ENCODE measurements at places on chromosomes 6 and 20. TPM values are rescaled to one million over a fixed set of nuclear protein-coding genes. Genes with fewer than 3 reads are reported as not detected.
A peak's percentile ranks its signal among the peaks of the same experiment; 100 is the strongest.

GRCh38 chr6:24270011-24270410 lies 87.8 kb downstream of the DCDC2 start:
- H3K4me1 ChIP-seq, result no peaks in the 10 kb centered on the region
- no peaks in the 10 kb centered on the region for H3K27me3 ChIP-seq
- no peak overlapping the region for H3K4me3 ChIP-seq
- DNase-seq, result no peak
- H3K27ac ChIP-seq, result no peak overlapping the region

GRCh38 chr6:129599467-129599866 lies 110.5 kb downstream of the ARHGAP18 start:
- H3K4me3 ChIP-seq, result no peak overlapping the region
- no peak overlapping the region for H3K27ac ChIP-seq
- no peaks in the 10 kb centered on the region for H3K4me1 ChIP-seq
- H3K27me3 ChIP-seq, result no peaks in the 10 kb centered on the region
- DNase-seq, result no peak
- no peaks in the 10 kb centered on the region for H3K36me3 ChIP-seq

GRCh38 chr20:57034001-57034400 lies 232.4 kb downstream of the BMP7 start:
- no peaks in the 10 kb centered on the region for H3K27me3 ChIP-seq
- no peak overlapping the region for H3K27ac ChIP-seq
- H3K36me3 ChIP-seq, result no peaks in the 10 kb centered on the region
- H3K4me1 ChIP-seq, result no peaks in the 10 kb centered on the region

DNA sequence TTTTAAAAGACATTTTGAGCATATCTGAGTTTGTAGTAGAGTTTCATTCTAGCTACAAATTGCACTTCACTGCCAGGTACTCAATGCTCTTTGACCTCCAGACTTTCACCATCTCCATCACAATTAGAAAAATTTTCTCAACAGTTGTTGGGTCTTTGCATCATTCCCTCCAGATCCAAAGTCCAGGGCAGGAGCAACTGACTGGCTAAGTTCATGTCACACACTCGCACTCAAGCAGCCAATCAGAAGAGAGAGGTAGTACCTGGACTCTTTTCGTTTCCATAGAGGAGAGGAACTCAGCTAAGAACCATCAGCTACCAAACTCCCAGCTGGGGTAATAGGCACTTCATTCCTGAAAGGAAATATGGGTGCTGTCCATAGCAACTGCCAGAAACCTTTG lies 9.0 kb downstream of the SPINT3 start:
- DNase-seq, result no peak
- no peaks in the 10 kb centered on the region for H3K36me3 ChIP-seq
- H3K4me1 ChIP-seq, result no peaks in the 10 kb centered on the region
- no peak overlapping the region for H3K27ac ChIP-seq
- no peak overlapping the region for H3K4me3 ChIP-seq

DNA sequence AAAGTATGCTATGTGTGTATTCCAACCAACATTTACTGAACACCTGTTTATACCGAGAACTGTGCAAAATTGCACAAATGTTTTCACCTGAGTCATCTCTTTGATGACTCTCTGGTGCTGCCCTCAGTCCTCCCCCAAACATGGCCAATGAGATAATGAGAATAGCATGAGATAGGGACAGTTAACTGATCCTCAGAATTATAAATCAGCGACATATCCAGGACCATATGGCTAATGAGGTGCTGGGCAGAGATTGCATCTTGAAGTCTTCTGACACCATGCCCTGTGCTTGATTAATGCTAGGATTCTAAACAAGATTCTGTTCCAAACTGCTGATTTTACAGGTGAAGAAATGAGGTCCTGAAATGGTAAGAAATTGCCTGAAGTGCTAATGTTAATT lies 13.0 kb downstream of the CLVS2 start:
- no peaks in the 10 kb centered on the region for H3K4me1 ChIP-seq
- H3K36me3 ChIP-seq, result no peaks in the 10 kb centered on the region
- no peaks in the 10 kb centered on the region for H3K27me3 ChIP-seq
- no peak overlapping the region for H3K27ac ChIP-seq

DNA sequence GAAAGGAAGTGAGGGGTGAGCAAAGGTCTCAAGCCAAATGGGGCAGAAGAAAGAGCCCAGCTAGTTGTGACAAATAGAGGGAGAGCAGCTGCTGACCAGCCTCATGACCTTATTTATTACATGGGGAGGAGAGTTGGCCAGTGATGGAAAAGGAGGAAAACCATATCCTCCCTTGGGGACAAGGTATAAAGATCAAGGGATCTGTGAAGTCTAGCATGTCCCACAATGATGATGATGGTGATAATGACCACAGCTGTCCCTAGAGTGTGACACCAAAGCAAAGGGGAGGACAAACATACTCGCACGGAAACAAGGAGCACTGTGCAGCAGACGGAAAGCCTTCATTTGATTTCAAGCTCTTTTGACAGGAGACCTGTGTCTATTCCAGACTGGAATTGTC lies 190.4 kb upstream of the MCHR2 start:
- H3K4me1 ChIP-seq, result no peaks in the 10 kb centered on the region
- H3K27me3 ChIP-seq, result no peaks in the 10 kb centered on the region
- H3K27ac ChIP-seq, result no peak overlapping the region

GRCh38 chr20:41334443-41335421 lies 5.9 kb upstream of the LPIN3 start:
- DNase-seq, result no peak
- H3K4me3 ChIP-seq, result no peak overlapping the region
- H3K27me3 ChIP-seq, result no peaks in the 10 kb centered on the region
- H3K27ac ChIP-seq, result peak overlapping the region; percentile 61
- peaks cover 9% of the 10 kb centered on the region for H3K4me1 ChIP-seq

GRCh38 chr6:4032475-4032874 lies 46.5 kb downstream of the FAM217A start:
- no peak for DNase-seq
- peaks cover 16% of the 10 kb centered on the region for H3K4me1 ChIP-seq
- H3K27me3 ChIP-seq, result no peaks in the 10 kb centered on the region
- H3K27ac ChIP-seq, result no peak overlapping the region
- no peak overlapping the region for H3K4me3 ChIP-seq

GRCh38 chr6:141685416-141685815 lies 447.3 kb upstream of the GJE1 start:
- DNase-seq, result no peak
- no peak overlapping the region for H3K4me3 ChIP-seq
- no peaks in the 10 kb centered on the region for H3K4me1 ChIP-seq
- no peaks in the 10 kb centered on the region for H3K27me3 ChIP-seq
- H3K27ac ChIP-seq, result no peak overlapping the region
- H3K36me3 ChIP-seq, result no peaks in the 10 kb centered on the region

- DNase-seq, result no peak
- no peaks in the 10 kb centered on the region for H3K27me3 ChIP-seq
- no peak overlapping the region for H3K27ac ChIP-seq
- H3K4me1 ChIP-seq, result no peaks in the 10 kb centered on the region
Observed at GRCh38 chr20:4787820-4788219, 66.1 kb downstream of the PRND start.

GRCh38 chr6:155328539-155329459 lies 14.5 kb upstream of the TFB1M start:
- H3K4me3 ChIP-seq, result no peak overlapping the region
- no peaks in the 10 kb centered on the region for H3K4me1 ChIP-seq
- no peaks in the 10 kb centered on the region for H3K27me3 ChIP-seq

The GFRA4 gene
- not detected for total RNA-seq

The PBOV1 gene
- total RNA-seq, result not detected

The HCRTR2 gene
- not detected for total RNA-seq

The ULBP1 gene
- total RNA-seq, result 0.31 TPM

The PTPN1 gene
- 28.1 TPM for total RNA-seq

The HSF2 gene
- 65.9 TPM for total RNA-seq
